Stimulated activated CD4-positive, alpha-beta T cell treated with anti-CD3 and anti-CD28 coated beads, Interleukin-4, amount 100 ng/mL, for 1 hour (primary cell): ENCODE measurements at places on chromosomes 7 and 10.

GRCh38 chr7:138033241-138033640, 31.4 kb upstream of the CREB3L2 start:
- no peak for DNase-seq

- no peak for DNase-seq
Observed at GRCh38 chr7:81674431-81674830, 95.4 kb downstream of the HGF start.

- DNase-seq = no peak
Observed at GRCh38 chr10:46558392-46559185, 2.1 kb upstream of the GPRIN2 start.

DNA sequence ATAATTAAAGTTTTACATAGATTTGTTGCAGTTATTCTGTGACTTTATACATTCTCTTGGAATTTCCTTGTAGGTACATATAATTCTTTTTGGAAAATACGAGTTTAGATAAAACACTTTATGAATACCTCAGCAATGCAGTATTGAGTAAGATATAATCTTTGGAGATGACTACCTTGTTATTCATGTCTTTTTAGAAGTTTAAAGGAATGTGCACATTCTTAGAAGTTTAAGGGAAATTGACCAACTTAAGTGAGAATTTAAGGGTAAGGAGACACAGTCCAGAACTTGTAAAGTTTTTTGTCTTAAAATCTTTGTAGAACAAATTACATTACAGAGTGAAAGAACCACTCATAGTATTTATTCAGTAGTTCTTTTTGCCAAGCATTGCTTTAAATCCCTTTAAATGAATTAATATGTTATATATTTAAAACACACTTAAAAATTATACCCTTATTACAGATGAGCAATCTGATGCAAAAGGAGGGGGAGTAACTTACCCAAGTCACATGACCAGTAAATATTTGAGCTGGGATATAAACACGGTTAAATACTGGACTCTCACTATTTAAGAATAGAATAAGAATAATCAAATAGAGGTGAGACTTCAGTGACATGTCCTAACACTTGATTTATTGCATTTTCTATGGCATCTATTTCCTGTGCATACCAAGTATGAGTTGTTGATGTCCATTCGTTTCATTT, 139.5 kb upstream of the FERD3L start:
- DNase-seq = no peak
